ENCODE measurements at places on chromosomes 7 and 10. TPM values are rescaled to one million over a fixed set of nuclear protein-coding genes. Genes with fewer than 3 reads are reported as not detected.

CALML5 gene
- not detected for total RNA-seq

DNA sequence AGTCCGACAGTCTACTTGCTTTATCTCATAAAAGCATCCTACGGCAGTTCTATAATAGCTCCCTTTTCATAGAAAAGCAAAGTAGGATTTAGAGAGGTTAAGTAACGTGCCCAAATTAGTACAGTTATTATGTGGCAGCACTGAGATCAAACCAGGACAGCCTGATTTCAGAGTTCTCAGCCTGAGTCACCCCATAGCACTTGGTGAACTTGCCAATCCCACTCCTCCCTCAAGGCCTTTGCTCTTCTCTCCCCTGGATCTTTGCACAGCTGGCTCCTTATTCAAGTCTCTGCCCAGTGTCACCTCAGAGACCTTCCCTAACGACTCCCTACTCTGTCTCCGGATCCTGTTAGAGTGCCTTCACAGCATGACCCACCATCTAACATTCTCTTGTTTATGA lies 438.0 kb upstream of the NFE2L3 start:
- DNase-seq = no peak

- DNase-seq = no peak
These were observed 138.4 kb upstream of the TNS3 start for GRCh38 chr7:47720141-47720906.

- DNase-seq = no peak
These were observed 2.4 kb upstream of the ST7 start for GRCh38 chr7:116950889-116951351.

CRYGN gene
- 1.4 TPM for total RNA-seq

GRCh38 chr10:17548770-17549169 lies 68.4 kb downstream of the HACD1 start:
- DNase-seq = no peak

MRPL32 gene
- total RNA-seq = 55.9 TPM

DNA sequence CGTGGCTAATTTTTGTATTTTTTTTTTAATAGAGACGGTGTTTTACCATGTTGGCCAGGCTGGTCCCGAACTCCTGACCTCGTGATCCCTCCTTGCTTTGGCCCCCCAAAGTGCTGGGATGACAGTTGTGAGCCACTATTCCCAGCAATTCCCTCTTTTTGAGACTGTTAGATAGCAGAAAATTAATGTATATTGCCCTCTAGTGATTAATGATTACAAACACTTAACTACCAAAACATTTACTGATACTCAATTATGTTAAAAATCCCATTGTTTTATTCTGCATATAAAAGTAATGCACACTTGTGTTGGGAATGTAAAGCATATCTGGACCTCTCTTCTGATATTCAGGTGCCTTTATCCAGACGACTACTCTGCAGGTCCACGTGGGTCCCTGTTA lies 41.2 kb upstream of the COBL start:
- no peak for DNase-seq

DNA sequence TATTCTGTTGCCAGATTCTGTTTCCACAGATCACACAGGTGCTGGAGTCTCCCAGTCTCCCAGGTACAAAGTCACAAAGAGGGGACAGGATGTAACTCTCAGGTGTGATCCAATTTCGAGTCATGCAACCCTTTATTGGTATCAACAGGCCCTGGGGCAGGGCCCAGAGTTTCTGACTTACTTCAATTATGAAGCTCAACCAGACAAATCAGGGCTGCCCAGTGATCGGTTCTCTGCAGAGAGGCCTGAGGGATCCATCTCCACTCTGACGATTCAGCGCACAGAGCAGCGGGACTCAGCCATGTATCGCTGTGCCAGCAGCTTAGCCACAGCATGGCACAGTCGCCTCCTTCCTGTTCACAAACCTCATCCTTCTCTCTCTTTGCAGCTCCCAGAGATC lies 237.5 kb upstream of the PRSS1 start:
- no peak for DNase-seq

LRRC17 gene
- 110 TPM for total RNA-seq

GRCh38 chr7:29443552-29443951 lies 120.1 kb upstream of the PRR15 start:
- no peak for DNase-seq

PIP gene
- not detected for total RNA-seq

DNA sequence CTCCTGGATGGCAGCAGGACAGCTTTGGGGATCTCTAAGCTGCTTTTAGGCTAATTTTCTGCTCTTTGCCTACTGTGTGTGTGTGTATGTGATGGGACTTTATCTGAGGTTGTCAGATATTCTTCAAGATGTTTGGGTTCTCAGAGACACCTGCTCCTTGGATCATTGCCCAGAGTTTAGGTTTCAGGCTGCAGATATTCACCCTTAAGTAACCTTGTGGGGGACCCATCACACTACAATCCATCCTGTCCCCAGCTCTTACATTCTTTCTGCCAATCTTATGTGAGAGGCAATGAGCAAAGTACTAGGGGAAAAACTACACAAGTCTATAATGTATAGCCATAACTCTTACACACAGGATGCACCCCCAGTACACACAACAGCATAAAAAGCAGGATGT lies 263.0 kb upstream of the ZWINT start:
- DNase-seq = no peak

- no peak for DNase-seq
These were observed 1.0 kb downstream of the NKX2-3 start for GRCh38 chr10:99533496-99534449.

GRCh38 chr10:90352288-90352687 lies 505.6 kb downstream of the HTR7 start:
- no peak for DNase-seq

NPTX2 gene
- 9.8 TPM for total RNA-seq

DNA sequence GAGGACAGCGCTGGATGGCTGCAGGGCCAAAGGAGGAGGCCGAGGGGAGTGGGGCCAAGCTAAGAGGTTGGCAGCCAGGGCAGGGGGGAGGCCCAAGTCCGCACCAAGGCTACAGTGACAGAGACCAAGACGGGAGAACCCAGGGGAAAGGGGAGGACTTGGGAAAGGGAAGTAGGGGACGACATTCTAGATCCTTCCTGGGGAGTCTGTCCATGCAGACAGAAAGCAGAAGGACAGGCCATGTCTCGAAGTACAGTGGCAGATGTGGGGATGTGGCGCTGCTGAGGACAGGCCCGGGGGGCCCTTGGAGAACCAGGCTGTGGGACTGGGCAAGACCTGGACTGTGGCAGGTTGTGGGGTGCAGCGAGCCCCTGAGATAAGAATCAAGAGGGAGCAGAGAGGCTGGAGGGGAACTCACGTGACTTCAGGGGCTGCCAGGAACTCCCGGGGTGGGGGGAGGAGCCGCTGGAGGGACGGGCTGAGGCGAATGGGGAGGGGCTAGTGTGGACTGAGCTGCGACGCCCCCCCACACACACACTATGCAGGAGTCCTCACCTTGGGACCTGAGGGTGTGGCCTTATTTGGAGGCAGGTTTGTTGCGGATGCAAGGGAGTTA lies 68.5 kb upstream of the TNRC18 start:
- DNase-seq = no peak

DNA sequence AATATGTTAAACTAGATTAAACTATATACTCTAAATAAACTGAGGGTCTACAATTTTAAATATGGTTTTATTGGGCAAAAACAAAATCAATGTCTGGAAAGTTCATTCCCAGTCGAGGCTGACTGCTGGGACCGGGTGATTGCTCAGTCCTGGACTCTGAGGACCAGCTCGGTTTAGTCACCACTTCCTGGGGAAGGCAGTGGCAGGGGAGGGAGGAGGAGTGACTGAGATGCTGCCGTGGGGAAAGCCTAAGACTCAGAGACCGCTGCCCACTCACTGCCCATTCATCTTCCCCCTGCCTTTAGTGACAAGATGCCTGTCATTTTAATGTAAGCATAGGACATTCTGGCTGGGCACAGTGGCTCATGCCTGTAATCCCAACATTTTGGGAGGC lies 29.0 kb downstream of the ATOH7 start:
- DNase-seq = no peak

GRCh38 chr10:15068802-15069201 lies 19.8 kb downstream of the ACBD7 start:
- no peak for DNase-seq

CCDC172 gene
- not detected for total RNA-seq

SLC39A12 gene
- total RNA-seq = 46.9 TPM

DNA sequence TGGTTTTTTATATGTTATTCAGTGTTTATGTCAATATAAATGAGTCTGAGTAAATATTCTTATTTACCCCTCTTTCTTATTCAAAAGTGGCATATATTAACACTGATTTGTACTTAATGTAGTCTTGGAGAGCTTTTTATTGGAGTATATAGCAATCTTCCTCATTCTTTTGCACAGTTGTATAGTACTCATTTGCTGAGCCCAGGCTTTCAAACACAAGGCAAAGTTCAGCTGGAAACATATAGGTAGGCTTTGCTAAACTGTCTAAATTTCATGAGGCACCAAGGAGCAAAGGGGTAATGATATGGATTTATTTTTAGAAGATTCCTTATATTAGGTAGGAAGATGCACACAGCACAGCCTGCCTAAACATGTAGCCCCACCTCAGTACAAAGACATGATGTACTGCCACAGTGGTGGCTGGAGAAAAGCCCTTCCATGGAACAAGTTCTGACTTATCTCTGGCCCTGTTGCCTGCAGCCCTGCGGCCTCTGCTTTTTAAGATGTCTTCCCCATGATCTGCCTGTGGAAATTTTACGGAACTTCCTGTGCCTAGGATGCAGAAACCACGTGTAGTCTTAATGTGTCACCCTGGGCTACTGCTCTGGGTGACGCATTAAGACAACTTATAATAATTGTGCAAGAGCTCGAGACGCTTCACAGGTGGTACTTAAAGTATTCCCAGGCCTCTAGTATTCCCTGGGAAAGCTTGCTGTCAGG lies 9.6 kb upstream of the PDCD4 start:
- no peak for DNase-seq

DNA sequence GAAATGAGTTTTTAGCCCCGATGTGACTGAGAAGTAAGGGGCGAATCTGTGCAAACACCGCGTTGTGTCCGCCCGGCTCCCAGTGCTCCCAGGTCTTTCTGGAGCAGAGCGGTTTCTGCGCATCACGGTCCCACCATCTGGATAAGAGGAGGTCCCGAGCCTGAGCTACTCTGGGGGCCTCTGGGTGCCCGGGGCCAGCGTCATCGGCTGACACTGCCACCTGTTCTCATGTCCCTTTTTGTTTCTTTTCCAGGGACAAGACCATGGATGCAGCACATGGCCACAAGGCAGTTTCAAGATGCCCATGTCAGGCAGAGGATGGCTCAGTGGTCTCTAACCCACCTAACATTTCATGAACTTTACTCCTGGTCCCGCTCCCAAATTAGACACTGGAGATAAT lies 24.9 kb downstream of the KLF6 start:
- no peak for DNase-seq

CCAR1 gene
- 62.9 TPM for total RNA-seq

DNA sequence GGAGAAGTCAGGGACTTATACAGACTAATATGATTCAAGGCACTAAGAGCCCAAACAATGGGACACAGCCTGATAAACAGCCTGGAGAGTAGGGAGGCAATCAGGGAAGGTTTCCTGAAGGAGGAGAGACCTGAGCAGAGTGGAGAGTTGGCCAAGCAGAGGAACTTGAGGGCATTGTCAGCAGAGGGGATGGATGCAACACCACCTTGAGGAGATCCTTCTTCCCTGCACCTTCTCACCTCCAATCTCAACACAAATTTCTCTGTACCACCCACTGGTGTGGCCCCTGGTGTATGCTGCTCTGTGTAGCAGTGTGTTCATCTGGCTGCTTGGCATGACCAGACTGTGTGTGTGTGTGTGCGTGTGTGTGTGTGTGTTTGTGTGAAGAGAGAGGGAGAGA lies 146.2 kb downstream of the WDR11 start:
- DNase-seq = no peak

DNA sequence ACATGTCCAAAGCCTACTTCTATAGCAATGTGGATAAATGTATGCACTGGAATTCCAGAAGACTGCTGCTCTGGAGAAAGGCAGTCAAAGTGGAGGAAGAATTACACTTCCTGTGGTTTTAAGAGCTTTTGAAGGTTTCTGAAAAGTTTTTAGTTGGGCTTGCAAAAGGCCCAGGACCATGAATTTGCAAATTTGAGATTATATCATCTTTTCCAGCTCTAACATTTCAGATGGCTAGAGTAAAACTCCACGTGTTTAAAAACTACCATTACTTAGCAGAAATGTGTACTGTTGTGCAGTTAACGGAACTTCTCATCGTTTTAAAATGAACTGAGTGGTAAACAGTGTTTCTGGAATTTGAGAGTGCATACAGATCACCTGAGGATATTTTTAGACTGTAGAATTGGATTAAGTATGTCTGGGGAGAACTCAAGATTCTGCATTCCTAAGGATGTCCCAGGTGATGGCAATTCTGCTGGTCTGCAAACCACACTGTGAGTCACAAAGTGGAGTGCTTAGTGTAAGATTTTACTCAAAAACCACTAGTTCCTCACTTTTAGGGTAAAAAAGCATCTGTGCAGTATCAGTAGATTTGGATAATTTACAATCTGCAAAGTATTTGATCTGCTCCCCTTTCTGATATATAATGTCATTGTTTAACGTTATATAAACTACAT lies 32.9 kb upstream of the CCDC71L start:
- DNase-seq = no peak

GRCh38 chr7:64875658-64876406 lies 27.2 kb upstream of the ZNF273 start:
- no peak for DNase-seq

DGKB gene
- total RNA-seq = 31.4 TPM

DNA sequence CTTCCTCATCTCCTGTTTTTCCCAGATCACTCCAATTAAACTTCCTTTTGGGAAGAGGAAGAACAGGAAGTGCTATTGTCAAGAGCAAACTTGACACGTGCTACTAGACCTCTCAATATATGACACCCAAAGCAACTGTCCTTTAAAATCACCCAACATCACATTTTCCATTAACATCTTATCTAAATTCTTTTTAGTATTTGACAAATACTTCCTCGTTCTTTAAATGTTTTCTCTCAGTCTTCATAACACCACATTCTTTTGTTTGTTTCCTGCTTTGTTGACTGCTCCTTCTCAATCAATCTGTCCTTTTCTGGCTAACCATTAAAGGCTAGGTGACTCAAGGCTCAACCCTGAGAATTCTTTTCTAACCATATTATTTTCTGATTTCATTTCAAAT lies 7.1 kb upstream of the TFPI2 start:
- no peak for DNase-seq

DNA sequence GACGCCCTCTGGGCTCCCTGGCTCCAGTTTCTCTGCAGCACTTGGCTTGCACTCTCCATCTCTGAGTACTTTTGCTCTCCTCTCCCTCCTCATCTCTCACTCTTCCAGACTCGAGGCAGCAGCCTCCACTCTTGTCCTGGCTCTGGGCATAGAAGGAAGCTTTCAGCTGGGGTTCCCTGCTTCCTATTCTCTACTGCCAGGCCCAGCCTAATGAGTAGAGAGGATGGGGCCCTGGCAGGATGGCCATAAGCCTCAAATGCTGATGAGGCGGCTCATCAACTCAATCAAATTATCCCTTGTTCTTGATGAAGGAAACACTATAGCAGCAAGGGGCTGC lies 55.8 kb downstream of the NEURL1 start:
- DNase-seq = no peak

DNA sequence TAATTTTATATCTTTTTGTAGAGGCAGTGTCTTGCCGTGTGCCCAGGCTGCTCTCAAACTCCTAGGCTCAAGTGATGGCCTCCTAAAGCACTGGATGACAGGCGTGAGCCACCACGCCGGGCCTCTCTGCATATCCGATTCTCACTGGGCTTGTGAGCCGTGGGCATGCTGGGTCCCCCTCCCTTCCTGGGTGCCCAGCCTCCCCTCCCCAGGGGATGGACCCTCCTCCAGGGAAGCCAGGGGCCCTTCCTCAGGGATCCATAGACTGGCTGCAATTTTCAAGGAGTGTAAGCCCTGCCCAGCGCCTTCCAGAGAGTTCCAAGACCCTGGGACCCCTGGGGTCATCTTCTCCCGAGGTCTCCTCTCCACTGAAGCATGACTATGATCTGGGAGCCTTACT lies 23.7 kb upstream of the ELFN1 start:
- no peak for DNase-seq
